Urothelium cell line (cell line): ENCODE measurements at places on chromosomes 13 and 19.

- no peak for DNase-seq
Observed at GRCh38 chr19:35775046-35775297, 392 bp upstream of the ARHGAP33 start.

DNA sequence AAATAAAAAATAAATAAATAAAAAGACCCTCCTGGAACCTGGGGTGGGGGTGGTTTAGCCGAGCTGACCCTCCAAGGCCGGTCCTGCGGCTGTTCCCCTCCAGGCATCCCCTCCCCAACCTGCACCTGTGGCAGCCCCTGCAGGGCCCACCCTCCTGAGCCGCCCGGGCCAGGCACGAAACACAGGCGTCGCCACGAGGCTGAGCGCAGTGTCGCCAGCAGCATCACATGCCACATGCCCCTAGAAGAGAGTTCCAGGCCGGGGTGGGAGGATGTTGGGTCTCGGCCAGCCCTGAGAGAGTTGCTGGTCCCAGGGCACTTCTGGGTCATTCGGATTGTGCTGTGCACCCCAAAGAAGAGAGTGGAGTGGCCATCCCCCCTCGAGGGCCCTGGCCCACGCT, 82.0 kb downstream of the KDM4B start:
- no peak for DNase-seq

DNA sequence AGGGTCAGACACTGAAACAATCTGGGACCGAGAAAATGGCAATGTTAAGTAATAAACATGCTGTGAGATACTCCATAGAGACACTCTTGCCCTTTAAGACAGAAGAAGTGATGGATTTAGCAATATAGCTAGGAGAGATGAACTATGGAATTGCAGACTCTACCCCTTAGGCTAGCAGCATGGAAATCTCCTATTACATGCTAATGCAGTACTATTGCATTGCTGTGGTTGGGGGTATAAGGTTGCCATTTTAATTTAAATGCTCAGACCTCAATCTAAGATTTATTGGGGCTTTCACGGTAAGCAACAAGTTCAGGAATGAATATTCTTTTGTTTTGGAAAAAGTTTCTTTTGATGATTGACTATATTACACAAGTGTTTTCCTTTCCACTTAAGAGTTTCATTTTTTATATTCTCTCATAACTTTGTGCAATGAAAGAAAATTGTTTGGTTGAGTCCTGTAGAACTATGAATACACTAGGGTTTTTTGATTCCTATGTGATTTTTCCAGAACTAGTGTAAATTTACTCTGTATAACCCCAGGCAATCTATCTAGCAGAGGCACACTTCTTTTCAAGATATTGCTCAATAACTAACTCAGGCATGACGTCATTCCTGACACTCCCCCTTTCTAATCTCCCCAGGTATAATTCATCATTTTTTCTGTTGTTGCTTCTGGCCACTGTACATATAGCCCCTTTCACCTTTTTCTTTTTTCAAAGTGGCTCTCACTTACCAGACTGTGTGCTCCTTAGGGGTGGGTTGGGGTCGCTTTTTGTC, 394.7 kb upstream of the KLF12 start:
- no peak for DNase-seq

DNA sequence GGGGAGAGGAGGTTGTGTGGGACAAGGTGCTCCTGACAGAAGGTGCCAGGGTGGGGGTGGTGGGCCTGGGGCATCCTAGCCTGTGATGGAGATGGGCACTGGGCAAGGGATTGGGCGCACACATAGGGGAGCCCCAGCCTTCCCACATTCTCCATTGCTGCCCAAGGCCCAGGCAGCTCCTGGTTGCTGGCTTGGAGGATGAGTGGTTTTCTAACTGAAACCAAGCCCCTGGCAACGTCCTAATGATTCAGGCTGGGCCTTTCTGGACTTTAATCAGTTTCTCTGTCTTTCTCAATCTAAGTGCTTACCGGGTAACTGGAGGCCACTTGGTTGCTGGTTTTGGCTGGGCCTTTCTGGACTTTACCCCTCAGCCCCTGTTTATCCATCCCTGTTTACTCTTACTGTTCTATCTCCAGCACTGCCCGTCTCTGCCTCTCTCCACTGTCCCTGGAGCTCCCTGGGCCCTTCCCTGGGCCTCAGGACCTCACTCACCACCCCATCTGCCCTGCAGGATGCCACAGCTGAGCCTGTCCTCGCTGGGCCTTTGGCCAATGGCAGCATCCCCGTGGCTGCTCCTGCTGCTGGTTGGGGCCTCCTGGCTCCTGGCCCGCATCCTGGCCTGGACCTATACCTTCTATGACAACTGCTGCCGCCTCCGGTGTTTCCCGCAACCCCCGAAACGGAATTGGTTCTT, 354 bp downstream of the CYP4F3 start:
- DNase-seq, result no peak

DNA sequence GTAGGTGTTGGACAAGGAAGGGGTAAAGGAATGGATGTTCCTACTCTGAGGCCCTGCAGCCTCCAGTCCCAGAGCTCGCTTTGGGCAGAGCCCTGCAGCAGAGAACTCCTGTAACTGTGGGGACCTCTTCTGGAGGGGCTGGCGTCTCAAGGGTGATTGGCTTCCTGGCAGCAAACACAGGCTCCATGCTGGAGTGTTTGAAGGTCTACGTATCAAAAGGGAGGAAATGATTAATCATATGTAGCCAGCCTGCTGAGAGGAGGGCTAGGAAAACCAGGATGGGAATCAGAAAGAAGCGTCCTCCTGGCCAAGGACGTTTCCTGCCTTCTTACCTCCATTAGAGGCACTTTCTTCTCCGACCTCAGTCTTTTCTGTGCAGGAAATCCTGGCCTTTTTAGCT, 208.5 kb downstream of the TSHZ3 start:
- DNase-seq, result peak; percentile 37

- DNase-seq, result no peak
Observed at GRCh38 chr19:56360841-56361240, 32.5 kb downstream of the ZNF582 start.

DNA sequence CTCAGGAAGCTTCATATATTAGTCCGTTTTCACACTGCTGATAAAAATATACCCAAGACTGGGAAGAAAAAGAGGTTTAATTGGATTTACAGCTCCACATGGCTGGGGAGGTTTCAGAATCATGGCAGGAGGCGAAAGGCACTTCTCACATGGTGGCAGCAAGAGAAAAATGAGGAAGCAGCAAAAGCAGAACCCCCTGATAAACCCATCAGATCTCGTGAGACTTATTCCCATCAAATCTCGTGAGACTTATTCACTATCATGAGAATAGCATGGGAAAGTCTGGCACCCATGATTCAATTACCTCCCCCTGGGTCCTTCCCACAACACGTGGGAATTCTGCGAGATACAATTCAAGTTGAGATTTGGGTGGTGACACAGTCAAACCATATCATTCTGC, 23.1 kb downstream of the FLT3 start:
- DNase-seq, result no peak

DNA sequence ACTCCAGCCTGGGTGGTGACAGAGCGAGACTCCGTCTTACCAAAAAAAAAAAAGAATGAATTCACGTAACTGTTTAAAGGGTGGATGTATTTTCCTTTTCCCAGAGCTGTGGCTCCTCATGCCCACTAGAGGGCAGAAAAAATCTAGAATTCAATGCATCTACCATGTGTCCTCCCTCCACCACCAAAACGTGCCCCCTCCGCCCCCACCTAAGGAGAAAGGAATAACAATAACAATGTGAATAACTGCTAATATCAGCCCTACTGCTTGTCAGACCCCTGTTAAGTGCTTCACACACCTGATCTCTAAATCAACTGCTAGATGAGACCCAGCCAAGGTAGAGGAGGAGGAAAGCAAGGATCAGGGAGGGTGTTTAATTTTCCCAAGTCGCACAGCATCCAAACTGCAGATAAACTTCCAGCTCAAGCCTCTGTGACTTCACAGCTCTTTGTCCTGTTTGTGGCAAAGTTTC, 20.2 kb upstream of the PNMA8B start:
- peak; percentile 72 for DNase-seq

- no peak for DNase-seq
Observed at GRCh38 chr19:41591951-41592562, 16.1 kb downstream of the CEACAM21 start.

- DNase-seq, result no peak
Observed at GRCh38 chr19:49333811-49334288, 1.4 kb upstream of the CD37 start.

GRCh38 chr19:28472843-28473242, 740.1 kb downstream of the UQCRFS1 start:
- no peak for DNase-seq

- no peak for DNase-seq
Observed at GRCh38 chr19:7395360-7396066, 46.8 kb downstream of the ARHGEF18 start.

DNA sequence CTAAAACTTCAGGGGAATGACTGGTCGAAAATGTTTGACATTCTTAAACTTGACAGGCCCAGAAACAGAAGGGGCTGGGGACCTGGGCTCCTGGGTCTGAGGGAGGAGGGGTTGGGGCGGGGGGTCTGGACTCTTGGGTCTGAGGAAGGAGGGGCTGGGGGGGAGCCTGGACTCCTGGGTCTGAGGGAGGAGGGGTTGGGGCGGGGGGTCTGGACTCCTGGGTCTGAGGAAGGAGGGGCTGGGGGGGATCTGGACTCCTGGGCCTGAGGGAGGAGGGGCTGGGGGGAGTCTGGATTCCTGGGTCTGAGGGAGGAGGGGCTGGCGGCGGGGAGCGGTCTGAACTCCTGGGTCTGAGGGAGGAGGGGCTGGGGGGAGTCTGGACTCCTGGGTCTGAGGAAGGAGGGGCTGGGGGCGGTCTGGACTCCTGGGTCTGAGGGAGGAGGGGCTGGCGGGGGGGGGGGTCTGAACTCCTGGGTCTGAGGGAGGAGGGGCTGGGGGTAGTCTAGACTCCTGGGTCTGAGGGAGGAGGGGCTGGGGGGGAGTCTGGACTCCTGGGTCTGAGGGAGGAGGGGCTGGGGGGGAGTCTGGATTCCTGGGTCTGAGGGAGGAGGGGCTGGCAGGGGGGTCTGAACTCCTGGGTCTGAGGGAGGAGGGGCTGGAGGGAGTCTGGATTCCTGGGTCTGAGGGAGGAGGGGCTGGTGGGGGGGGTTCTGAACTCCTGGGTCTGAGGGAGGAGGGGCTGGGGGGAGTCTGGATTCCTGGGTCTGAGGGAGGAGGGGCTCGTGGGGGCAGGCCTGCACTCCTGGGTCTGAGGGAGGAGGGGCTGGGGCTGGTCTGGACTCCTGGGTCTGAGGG, 5.5 kb upstream of the KLK6 start:
- DNase-seq, result no peak

GRCh38 chr13:84399320-84400085, 517.2 kb upstream of the SLITRK1 start:
- no peak for DNase-seq

- no peak for DNase-seq
Observed at GRCh38 chr13:49308097-49308875, 60.6 kb downstream of the CDADC1 start.

- no peak for DNase-seq
Observed at GRCh38 chr19:44734357-44734756, 14.2 kb upstream of the BCL3 start.

- peak; percentile 57 for DNase-seq
Observed at GRCh38 chr19:8592231-8593009, 15.2 kb upstream of the MYO1F start.

GRCh38 chr19:7456964-7457541, 31.8 kb downstream of the PEX11G start:
- no peak for DNase-seq

GRCh38 chr19:46328079-46328478, 18.8 kb upstream of the PPP5C start:
- DNase-seq, result no peak

DNA sequence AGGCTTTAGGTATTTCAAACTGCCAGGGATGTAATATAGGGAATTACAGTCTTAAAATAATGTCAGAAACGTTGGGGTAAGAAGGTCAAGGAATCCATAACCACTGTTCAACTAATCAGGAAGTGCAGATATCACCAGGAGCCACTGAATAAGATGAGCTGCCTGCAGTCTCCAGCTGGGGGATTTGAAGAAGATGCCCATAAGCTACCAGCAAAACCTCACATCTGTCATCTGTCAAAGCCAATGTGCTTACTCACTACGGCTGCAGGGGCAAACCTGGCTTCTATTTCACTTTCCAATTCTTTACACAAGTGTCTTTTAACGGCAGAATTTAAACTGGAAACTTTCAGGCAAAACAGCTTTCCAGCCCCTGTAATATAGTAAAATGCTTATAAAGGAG, 1410.1 kb upstream of the ATXN8OS start:
- DNase-seq, result no peak

GRCh38 chr13:75864718-75865117, 228.6 kb downstream of the LMO7 start:
- no peak for DNase-seq

- no peak for DNase-seq
Observed at GRCh38 chr13:35765366-35765765, 288.9 kb upstream of the MAB21L1 start.

DNA sequence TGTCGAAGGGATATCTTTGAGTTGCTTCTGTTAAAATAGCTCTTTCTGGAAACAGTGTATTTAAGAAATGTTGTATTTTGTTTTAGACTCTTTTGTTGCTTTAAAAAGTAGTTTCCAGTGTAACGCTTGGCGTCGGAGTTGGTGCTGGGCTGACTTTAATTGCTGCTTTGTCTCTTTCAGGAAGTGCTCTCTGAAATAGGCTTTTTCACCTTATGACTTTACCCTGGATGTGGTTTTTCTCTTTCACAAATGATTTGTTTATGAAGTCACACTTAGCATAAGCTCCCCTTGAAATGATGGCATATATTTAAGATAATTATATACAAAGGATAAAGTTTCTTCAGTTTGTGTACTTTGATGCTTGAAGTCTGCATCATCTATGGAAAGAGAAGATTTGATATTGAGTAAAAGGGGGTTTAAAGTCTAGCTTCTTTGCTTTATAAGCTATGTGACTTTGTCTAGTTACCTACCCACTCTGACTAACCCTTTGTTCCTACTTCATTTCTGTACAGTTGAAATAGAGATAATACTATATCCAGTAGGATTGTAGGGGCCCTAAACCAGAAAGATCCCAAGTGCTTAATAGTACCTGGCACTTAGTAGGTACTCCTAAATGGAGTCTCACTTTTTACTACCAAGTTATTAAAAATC, at the start of gene GPR18:
Gene GPR18 (minus strand): TSS at position 170 of the 651 bp plus-strand sequence. CDS start 2,507 bp downstream, outside the sequence.
- no peak for DNase-seq

DNA sequence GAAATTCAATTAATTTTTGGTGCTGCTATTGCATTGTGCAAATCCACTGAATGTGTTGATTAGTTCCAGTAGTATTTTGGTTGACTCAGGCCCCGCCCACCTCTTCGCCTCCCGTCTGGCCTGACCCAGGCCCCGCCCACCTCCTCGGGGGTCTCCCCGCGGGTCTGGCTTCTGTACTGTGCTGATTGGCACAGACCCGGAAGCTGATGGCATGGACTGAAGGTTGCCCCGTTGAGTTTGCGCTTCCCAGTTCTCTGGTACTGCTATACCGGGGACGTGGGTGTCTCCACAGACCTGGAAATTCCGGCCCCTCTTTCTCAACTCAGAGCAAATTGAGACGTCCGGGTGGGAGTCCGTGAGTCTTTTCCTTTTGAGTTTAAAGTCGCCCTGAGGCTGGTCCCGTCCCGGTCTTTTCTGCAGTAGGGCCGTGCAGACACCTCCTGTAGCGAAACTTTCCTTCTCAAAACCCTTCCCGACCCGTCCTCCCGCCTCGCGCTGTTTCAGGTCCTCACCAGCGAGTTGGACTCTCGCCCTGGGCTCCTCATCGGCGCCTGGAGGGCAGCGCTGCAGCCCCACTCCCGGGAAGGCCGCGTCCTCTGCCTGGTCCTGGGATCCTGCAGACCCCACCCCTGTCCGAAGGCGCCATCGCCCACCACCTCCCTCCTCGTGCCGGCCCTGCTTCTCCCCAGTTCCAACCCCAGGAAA, 14.8 kb downstream of the ZNF701 start:
- DNase-seq, result no peak
